Aorta (tissue), 5 donors: ENCODE measurements at places on chromosomes 3 and 15. TPM values are rescaled to one million over a fixed set of nuclear protein-coding genes. Genes with fewer than 3 reads are reported as not detected.

- no peak for DNase-seq
- H3K27ac ChIP-seq, result no peak overlapping the region
- H3K4me1 ChIP-seq, result no peaks in the 10 kb centered on the region
- H3K27me3 ChIP-seq, result no peaks in the 10 kb centered on the region
- H3K4me3 ChIP-seq, result no peak overlapping the region
Measured at GRCh38 chr15:52652286-52652685, 26.9 kb downstream of the ATOSA start.

DNA sequence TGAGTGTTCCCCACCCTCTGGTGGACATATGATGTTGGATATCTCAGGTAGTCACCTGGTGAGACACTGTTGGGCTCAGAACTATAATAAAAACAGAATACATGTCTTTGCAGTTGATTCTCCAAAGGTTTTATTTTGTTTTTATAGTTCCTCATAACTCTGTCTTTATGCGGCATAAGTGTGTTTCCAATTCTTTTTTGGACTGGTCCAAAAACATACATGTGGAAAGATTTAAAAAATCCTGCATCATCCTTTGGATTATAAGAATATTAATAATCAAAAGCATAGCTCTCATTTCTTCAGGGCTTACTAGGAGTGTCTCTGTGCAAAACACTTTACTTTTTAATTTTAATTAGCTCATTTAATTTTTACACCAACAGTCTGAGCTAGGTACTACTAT is 71.0 kb upstream of the ANKRD34C start:
- no peaks in the 10 kb centered on the region for H3K36me3 ChIP-seq
- no peak for DNase-seq
- H3K4me3 ChIP-seq, result no peak overlapping the region
- H3K4me1 ChIP-seq, result no peaks in the 10 kb centered on the region
- no peaks in the 10 kb centered on the region for H3K27me3 ChIP-seq

DNA sequence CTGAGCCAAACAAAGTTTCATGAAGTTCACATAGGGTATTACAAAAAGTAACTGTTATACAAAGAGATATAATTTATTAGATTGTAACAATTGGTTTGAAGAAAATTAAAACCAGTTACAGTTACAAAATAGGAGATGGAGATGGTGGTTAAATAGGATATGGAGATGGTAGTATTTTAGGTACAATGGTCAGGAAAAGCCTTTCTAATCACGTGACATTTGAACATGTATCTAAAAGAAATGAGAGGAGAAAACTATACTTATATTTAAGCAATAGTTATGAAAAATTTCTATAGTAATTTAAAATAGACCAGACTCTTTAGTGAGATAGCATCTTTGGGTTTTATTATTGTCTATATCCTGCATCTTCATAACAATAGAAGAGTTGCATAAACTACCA is 312.9 kb downstream of the RBMS3 start:
- H3K27ac ChIP-seq, result no peak overlapping the region
- H3K4me3 ChIP-seq, result no peak overlapping the region
- no peaks in the 10 kb centered on the region for H3K27me3 ChIP-seq
- no peaks in the 10 kb centered on the region for H3K36me3 ChIP-seq

Gene MEIS2
- 29.1 TPM for total RNA-seq

DNA sequence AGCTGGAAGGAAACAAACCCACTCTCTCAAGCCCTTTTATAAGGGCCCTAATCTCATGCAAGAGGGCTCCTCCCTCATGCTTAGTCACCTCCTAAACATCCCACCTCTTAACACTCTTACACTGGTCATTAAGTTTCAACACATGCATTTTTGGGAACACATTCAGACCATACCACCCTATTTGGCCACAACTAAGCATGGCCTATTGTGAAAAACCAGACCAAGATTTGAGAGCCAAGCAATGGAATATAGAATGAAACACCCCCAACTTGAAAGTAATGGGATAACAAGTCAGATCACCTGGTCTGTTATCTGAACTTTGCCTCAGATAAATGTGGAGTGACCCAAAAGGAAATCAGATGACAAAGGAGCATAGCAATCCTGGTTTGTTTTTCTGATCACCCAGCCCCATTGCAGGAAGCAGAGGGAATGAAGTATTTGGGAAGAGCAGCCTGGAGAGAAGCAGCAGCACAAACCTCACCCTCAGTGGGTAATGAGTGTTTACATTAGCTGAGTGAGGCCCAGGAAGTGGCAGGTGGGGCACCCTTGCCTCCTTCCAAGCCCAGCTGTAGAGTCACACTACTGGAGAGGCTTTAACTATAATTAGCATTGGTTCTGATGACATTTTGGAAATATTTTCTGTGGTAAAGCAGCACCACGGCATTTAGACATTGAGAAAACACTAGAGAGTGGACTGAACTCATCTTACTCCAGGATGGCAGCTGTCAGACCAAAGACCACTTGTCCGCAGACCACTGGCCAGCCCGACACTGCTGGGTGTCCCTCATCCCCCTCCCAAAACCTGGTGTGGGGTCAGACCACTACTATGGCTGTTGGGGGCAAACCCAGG is 48.8 kb upstream of the PRTG start:
- H3K4me3 ChIP-seq, result no peak overlapping the region
- H3K4me1 ChIP-seq, result no peaks in the 10 kb centered on the region
- no peaks in the 10 kb centered on the region for H3K36me3 ChIP-seq
- no peak overlapping the region for H3K27ac ChIP-seq

Gene SLC25A20
- 12.4 TPM for total RNA-seq

GRCh38 chr15:34436126-34436955 is 1.3 kb downstream of the GOLGA8A start:
- peak overlapping the region; percentile 50 for H3K4me3 ChIP-seq
- no peak overlapping the region for H3K27ac ChIP-seq
- no peaks in the 10 kb centered on the region for H3K27me3 ChIP-seq
- DNase-seq, result peak; percentile 47
- no peaks in the 10 kb centered on the region for H3K4me1 ChIP-seq

Gene IL16
- 9.1 TPM for total RNA-seq

DNA sequence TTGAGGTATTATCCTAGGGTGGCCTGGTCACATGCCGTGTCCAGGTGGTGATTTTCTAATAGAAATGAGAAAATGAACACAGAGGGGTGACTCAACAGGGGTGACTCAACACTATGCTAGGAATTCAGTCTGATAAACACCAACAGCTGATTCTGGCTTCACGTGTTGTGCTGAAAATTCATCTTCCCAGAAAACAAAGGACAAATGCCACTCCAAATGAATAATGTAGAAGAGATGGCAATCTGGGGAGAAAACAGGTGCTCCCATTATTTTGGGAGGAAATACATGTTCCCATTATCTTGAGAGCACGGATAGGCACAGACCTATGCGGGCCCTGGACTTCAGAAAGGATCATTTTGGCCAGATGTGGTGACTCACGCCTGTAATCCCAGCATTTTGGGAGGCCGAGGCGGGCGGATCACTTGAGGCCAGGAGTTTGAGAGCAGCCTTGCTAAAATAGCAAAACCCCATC is 101.2 kb upstream of the MEX3B start:
- H3K27me3 ChIP-seq, result no peaks in the 10 kb centered on the region
- H3K27ac ChIP-seq, result no peak overlapping the region
- no peaks in the 10 kb centered on the region for H3K4me1 ChIP-seq
- peaks cover 3% of the 10 kb centered on the region for H3K36me3 ChIP-seq
- DNase-seq, result no peak

Gene CHRNA7
- 3.5 TPM for total RNA-seq

- no peaks in the 10 kb centered on the region for H3K27me3 ChIP-seq
- peak; percentile 70 for DNase-seq
- H3K4me1 ChIP-seq, result no peaks in the 10 kb centered on the region
- H3K27ac ChIP-seq, result no peak overlapping the region
- no peak overlapping the region for H3K4me3 ChIP-seq
Measured at GRCh38 chr15:80931721-80932512, 57.7 kb downstream of the MESD start.

DNA sequence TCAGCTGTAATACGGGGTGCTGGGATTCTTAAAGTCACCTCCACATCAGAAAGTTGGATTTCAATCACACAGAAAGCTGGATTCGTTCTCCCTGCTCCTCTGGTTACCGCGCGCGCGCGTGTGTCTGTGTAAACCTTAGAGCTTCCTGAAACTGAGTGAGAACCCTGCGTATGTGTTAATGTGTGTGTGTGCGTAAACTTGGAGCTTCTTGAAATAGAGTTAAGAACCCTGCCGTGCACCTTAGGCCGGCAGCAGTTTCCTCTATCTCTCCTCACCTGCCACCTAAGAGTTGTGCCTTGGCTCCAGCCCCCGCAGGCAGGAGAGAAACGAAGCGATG is 531 bp downstream of the LZTFL1 start:
- H3K27ac ChIP-seq, result no peak overlapping the region
- DNase-seq, result no peak
- peaks cover 4% of the 10 kb centered on the region for H3K36me3 ChIP-seq
- H3K4me1 ChIP-seq, result no peaks in the 10 kb centered on the region
- H3K4me3 ChIP-seq, result peak overlapping the region; percentile 42
